ENCODE measurements at places on chromosomes 5 and 9.

DNA sequence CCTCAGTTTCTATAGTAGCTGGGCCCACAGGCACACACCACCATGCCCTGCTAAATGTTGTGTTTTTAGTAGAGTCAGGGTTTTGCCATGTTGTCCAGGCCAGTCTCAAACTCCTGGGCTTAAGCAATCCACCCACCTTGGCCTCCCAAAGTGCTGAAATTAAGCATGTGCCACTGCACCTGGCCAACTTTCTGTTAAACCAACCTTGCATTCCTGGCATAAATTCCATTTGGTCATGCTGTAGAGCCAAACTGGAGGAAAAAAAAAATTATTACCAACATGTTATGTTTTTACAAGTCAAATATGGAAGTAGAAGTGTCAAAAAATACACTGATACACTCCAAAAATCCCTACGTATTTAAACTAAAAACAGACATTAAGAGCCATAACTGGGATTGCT is 54.1 kb downstream of the ERMP1 start:
- no peak for DNase-seq

GRCh38 chr5:78661691-78662090 is 13.1 kb upstream of the LHFPL2 start:
- DNase-seq, result no peak

DNA sequence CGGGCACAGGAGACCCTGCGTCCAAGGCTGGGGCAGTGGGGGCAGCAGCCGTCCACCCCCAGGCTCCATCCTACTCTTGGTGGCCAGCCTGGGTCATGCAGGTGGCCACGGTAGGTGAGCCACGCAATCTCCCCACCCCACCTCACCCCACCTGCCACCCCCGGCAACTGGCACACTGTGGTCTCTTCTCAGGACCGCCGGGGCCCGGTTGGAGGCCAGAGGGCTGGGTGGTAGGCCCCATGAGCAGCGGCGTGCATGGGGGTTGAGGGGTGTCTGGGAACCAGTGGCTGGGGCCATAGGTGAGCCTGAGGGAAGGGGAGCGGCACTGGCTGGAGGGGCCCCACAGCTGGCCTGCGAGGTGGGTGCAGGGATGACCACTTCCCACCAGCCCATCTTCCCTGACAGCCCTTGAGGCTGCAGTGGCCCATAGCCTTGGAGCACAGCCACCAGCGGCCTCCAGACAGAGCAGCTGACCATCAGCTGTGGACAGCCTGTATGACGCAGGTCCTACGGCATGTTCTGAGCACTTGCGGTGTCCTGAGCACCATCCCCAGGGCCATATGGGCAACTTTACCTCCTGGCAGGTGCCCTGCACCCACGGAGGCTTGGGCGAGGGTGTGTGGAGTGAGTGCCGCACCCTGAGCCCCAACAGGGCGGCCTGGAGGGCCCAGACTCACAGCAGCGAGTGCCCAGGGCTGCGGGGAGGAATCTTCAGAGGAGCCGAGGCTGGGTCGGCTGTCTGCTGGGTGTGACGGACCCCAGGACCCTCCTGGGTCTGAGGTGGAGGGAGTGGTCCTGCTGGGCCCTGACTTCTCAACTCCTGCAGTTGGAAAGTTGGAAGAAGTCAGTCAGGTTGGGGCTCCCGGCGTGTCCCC is 47.4 kb downstream of the KCNT1 start:
- no peak for DNase-seq

DNA sequence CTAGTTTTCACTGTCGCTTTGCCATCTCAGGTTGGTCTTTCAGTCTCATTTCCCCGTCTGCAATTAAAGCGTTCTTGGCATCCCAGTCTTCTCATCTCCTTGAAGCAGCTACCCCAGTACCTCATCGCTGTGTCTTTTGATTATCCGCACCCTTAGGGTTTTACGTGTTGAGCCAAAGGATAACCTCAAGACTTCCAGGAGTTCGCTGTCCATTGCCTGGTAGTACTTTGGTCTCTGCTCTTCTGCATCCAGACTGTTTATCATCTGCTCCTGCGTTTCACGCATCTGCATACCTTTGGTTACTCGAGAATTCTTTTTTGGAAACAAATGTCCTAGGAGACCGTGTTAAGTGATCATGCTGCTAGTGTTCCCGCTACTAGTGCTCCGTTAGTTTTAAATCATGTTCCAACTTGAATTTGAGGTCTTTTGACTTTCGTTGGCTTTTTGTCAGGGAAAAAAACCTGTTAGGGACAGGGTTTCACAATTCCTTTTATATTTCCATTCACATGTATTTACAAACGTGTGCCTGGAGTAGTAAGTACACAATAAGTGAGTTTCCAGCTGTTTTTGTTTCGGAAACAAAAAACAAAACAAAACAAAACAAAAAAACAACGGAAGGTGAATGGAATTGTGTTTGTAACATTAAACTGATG is 888 bp downstream of the RABGAP1 start:
- no peak for DNase-seq

GRCh38 chr9:131835151-131835910 is 95.5 kb upstream of the RAPGEF1 start:
- no peak for DNase-seq

DNA sequence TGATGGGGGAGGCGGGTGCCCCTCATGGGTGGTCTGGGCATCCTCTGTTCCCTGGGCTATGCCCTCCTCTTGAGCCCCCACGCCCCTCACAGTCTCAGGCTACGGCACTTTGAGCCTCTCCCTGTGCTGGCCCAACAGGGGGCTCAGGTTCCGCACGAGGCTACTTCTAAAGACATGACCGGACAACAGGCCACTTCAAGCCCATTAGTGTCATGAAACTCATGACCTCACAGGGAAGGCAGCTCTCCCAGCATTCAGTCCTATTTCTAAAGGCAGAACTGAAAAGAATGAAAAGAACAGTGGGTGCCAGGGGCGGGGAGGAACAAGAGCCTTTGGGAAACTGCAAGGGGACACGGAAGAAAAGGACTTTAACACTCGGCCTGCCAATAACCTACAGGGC is 45.0 kb downstream of the COL23A1 start:
- DNase-seq, result no peak

- DNase-seq, result no peak
These were observed 123.7 kb downstream of the C9orf50 start for GRCh38 chr9:129497005-129497812.

DNA sequence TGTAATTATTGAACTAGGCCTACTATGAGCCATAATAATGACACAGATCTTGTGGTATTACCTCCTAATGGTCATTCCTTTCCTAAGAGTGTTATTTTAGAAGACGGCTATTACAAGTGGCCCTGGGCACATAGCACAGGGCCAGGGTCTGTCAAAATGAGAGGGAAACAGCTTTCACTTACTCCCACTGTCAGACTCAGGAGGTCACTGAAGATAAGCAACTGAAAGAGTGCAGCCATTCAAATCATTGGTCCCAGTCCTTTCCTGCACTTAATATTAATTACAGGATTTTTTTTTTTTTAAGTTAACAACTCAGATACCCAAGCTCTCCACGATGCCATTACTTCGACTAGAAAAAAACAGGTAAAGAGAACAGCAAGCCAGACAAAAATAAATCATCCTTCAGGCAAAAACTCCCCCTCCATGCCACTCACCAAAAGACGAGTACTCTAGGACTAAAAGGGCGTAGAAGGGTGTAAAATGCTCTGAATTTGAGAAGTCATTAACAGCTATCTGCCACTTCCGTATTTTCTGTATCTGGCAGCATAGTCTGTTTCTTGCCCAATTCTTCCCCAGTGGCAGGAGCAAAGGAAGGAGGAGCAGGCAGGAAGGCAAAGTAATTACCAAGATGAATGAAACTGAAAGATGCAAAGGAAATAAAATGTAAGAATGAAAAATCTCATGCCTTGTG is 87.4 kb downstream of the ZNF608 start:
- no peak for DNase-seq

GRCh38 chr9:5617749-5618148 is 11.2 kb upstream of the RIC1 start:
- no peak for DNase-seq

- DNase-seq, result no peak
These were observed 20.6 kb downstream of the SLC38A9 start for GRCh38 chr5:55691265-55692105.

DNA sequence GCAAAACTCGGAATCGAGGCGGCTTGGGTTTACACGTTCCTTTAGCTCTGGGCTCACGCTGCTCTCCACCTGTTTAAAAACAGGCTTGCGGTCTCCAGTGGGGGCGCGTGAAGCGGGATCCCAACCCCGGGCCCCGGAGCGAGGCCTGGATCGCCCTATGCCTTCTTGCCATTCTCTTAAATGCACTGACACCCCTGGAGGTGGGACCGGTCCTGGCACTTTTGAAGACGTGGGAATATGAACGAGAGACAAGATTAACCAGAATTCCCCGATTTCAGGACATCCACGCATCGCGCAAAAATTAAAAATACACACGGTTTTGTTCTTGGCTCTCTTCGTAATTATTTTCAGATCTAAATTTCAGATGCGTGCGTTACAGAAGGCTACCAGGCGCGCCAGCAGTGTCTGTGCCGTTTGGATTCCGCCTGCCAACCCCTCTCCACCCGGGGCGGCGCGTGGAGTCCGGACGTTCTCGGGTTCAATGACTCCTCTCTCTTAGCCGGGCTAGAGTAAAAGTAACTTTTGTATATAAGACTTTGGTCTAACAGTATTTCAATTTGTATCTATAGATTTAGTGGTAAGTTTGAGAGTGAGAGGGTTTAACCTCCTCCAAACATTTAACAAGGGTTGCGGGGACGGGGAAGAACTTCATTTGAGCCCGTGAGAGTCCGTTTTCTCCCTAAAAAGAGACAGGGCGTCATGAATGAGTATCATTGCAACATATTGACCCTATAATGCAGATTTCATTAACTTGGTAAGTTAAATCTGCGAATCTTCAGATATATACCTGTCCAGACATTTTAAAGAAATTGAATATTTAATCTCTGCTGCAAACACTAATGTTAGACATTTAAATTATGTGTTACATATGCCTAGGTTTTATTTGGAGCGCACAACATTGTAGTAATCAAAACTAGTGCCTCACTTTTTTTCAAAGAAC is 3.8 kb downstream of the FOXD1 start:
- DNase-seq, result no peak

DNA sequence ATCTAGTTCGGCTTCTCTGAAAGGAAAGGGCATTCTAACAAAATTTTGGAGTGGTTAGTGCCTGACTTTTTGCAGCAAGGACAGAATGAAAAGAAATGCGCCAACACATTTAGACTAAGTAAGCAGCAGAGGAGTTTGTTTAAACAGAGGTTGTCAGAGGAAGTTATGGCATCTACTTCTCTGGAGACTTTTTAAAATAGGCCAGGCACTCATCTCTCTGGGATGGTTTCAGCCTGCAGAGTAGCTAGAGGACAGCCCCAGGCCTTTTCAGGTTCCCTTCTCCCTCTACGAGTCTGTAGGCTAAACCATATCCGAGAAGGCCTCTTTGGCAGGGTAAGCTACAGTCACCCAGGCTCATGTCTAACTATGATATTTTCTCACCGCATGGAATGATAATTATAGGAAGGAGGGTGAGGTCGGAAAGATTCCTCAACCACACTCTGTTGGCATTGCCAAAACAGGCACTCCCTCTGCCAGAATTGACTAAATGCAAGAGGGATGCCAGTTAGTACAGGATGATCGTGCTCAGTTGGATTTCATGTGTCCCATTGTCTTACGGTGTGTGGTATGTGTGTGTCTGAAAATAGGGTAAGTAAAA is 1.4 kb upstream of the CTXN3 start:
- no peak for DNase-seq

- DNase-seq, result no peak
These were observed 18.8 kb upstream of the SUB1 start for GRCh38 chr5:32566319-32567111.

DNA sequence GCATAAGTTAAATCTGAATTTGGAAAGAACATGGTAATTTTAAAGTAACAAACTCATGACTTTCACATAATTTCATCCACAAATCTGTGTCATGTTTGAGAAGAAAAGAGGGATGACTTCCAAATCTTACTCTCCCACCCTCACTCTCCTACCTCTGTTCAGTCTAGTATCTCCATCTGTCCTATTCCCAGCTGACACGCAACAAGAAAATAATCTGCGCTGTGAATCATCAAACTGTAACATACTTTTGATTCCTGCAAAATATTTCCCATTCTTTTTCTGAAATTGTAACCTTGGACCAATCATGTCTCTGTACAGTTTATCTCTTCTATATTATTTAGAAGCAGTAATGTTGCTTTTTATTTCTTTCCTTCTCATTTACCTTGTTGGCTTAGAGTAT is 91.4 kb downstream of the SLC12A2 start:
- DNase-seq, result no peak

DNA sequence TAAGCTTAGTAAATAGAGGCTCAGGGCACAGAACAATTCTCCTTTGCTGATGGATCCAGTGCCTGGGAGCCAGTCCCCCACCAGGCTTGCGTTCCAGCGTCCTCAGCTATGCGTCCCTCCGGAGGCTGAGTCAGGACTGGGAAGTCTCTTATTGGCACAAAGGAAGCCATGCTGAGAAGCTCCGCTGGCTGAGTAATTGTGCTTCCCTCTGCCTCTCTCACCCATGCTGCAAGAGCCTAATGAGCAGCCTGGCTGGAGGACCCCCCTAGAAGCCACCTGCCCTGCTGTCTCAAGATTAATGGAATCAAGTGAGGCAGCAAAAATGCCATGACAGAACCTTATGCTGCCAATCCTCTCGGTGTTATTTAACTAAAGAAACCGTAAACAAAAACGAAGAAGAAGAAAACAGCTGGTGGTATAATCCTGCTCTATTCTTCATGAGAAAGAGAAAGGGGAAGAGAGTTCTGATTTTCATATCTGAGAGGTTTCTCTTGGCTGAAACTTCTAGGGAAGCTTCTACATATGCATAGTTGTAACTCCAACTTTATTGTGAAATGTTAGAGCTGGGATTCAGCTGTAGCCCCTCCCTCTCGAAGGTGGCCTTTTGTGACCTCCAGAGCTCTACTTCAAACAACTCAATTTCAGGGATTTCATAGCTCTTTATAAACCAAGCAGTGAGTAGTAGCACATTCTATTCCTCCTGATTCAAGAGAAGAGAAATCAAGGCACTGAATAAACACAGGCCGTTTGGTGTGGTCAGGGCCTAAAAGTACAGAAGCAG is 185.4 kb upstream of the SEMA6A start:
- DNase-seq, result no peak

DNA sequence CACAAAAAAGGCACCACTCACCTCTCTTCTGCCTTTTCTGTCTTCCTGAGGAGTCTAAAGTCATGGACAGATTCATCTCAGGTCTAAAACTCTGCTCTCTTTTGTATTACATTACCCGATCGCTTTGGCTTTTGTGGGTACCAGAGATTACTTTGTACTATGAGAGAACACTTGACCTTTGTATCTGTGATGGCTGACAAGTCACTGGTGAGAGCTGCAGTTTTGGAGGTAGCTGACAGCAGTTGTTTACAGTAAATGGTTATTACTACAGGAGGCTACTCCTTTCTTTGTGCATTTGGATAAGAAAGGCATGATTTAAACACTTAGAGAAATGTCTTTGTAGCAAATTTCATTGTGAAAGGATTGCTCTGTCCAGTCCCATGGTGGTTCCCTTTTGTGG is 307.3 kb downstream of the FBXL17 start:
- DNase-seq, result no peak
